Activated naive CD8-positive, alpha-beta T cell treated with anti-CD3 and anti-CD28 coated beads for 36 hours (primary cell): ENCODE measurements at places on chromosomes 12 and 14.

DNA sequence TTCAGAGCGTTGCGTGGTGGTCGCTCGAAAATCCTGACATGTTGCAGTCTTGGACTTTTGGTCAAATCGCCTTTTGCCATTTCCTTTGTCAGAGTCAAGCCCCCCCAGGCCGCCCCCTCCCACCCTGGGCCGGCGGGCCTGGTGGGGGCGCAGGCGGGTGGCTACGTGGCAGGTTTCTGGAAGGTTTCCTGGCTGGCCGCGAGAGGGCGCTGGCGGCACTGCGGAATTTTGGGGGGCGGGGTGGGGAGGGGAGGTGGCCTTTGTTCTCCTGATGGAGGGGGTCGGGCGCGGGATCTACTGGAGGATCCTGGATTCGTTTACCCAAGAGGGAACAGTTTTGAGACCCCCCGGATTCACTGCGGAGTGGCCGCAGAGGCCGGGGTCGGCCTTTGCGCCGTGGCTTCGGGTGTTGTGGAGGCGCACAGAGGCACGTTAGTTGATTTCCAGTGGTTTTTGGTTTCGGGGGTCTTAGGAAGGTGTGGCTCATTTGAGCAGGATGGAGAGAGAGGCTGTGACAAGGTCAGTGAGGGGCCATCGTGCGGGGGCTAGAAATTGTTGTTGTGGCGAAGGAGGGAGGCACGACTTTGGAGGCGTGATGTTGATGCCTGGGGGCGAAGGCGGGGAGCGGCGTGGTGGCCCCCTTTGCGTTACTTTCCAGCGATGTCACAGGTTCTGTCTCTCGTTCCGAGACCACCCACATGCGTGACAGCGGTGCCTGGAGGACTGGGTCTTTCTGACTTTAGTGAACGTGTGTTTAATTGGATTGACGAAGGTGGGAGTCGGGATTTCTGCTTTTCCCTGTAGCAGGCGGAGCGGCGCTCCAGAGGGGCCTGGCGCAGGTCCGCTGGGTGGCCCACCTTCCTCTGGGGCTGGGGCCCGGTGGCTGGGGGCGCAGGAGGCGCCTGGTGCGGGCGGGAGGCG is 1.4 kb downstream of the MEG3 start:
- no peak for DNase-seq

GRCh38 chr12:113171543-113171942 is 13.7 kb downstream of the DDX54 start:
- no peak for DNase-seq

- DNase-seq, result no peak
Observed at GRCh38 chr12:46950094-46950493, 124.3 kb upstream of the SLC38A4 start.

- no peak for DNase-seq
Observed at GRCh38 chr12:131547555-131547954, 163.3 kb upstream of the SFSWAP start.

- no peak for DNase-seq
Observed at GRCh38 chr14:71551291-71551950, 380.8 kb upstream of the RGS6 start.

- no peak for DNase-seq
Observed at GRCh38 chr12:9184276-9184675, 23.9 kb downstream of the PZP start.

DNA sequence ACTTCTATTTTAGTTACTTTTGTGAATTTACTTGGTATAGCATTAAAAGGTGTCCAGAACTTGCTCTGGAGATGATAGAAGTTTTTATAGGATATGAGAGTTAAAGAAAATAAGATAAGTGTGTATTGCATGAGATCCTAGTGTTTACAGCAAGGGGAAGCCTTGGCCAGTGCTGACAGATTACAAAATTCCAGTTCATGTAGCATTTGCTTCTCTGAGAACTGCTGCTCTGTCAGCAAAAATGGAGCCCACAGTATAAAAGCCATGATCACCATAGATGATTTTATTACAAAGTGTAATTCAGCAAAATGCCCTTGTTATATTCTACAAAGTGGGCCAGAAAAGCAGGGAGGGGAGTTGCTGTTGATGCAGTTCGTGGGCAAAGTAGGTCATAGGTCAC is 40.0 kb upstream of the ATF1 start:
- no peak for DNase-seq

DNA sequence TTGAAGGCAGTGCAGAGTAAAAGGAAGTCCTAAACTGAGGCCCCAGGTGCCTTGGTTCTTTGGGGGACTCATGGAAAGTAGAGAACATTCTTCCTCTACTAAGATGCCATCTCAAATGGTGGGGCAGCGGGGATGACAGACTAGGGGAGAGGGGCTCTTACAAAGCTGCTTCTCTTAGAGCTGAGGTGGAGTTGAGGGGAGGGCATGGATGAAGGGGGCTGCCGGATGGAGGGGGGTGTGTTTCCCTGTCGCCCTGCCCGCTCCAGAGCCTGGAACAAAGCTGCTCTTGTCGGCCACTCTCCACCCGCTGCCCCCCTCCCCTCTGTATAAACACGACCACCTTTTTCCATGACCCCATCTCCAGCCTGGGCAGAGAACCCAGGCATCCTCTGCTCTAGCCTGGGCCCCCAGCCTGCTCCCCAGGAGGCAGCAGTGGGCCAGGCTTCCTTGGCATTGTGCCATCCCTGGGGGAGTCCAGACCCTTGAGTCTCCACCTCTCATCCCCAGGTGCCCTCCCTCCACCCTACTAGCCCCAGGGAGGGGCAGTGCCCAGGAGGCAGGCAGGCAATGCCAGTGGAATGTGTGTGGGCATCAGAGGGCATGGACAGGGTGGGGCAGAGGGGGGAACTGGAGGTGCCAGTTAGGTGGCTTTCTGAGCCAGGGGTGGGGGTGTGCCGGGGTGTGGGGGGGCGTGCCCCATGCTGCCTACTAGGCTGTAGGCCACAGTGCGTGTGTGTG is 1.7 kb downstream of the RARG start:
- DNase-seq, result no peak

DNA sequence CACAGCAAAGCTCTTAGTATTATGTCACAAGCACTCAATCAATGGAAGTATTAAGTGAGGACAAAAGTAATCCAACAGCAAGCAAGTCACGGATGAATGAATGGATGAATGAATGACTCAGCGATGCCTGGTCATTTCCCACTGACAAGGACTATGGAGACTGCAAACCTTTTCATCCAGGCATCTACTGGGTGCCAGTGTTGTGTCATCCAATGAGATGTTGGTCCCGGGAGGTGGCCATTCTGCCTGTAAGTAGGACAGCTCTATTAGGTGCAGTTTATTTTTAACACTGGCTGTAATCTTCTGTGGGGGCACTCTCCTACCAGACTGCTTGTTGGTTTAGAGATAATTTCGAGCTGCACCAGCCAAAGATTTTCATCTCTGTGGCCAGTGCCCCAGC is 39.4 kb downstream of the STAB2 start:
- no peak for DNase-seq

- DNase-seq, result no peak
Observed at GRCh38 chr12:95321516-95322246, 104.1 kb downstream of the VEZT start.

GRCh38 chr12:132142679-132143335 is 1.3 kb downstream of the DDX51 start:
- DNase-seq, result no peak

GRCh38 chr12:1501695-1502378 is 92.5 kb downstream of the FBXL14 start:
- no peak for DNase-seq

- no peak for DNase-seq
Observed at GRCh38 chr12:81259360-81259759, 181.5 kb downstream of the ACSS3 start.

GRCh38 chr14:77868552-77869285 is 68.8 kb downstream of the ADCK1 start:
- no peak for DNase-seq
